ENCODE measurements at places on chromosomes 13 and 19.

GRCh38 chr19:55603581-55604292 is 1.7 kb upstream of the ZNF865 start:
- DNase-seq: no peak

- DNase-seq: peak; percentile 35
Observed at GRCh38 chr19:45195764-45196163, 17.2 kb downstream of the BLOC1S3 start.

- DNase-seq: peak; percentile 73
Observed at GRCh38 chr13:113178070-113178895, 19.8 kb downstream of the PROZ start.

GRCh38 chr13:53079691-53080090 is 51.1 kb downstream of the OLFM4 start:
- no peak for DNase-seq

DNA sequence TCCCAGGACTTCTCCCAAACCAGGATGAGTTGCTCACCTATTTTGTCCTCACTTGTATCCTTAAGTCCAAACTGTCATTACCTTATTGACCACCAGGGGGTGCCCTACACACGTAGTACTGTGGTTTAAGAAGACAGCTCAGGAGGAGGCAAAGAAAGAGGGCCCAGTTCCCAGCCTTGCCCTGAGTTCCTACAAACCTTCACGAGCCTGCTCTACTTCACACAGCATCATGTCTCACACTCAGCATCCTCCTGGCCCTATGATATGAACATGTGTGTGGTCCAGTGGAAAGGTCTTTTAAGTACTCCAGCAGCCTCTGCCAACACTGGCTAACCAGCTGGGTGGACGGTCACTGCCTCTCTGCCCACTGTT is 8.1 kb upstream of the ZNF784 start:
- peak; percentile 83 for DNase-seq

Measured in GM04504 (cell line).